Bronchial smooth muscle cell (primary cell): ENCODE measurements at places on chromosomes 1 and 21. TPM values are rescaled to one million over a fixed set of nuclear protein-coding genes. Genes with fewer than 3 reads are reported as not detected.

ABCG1 gene
- 5.7 and 10.0 TPM in 2 replicates for total RNA-seq

TNFRSF25 gene
- 4.3 and 4.7 TPM in 2 replicates for total RNA-seq

RIPPLY3 gene
- total RNA-seq = not detected in 2 replicates

KLHDC8A gene
- not detected in 2 replicates for total RNA-seq

EXO1 gene
- 1.0 and 1.9 TPM in 2 replicates for total RNA-seq

GPR153 gene
- total RNA-seq = 6.6 and 11.3 TPM in 2 replicates

CELA2A gene
- total RNA-seq = not detected in 2 replicates

SPATA1 gene
- 0.77 and 2.8 TPM in 2 replicates for total RNA-seq

RHOU gene
- total RNA-seq = 0.17 and 1.4 TPM in 2 replicates

ZFP69 gene
- 2.1 and 2.5 TPM in 2 replicates for total RNA-seq

MANEAL gene
- 0.32 and 1.8 TPM in 2 replicates for total RNA-seq

LAMC2 gene
- total RNA-seq = 5.0 and 8.5 TPM in 2 replicates

ERICH3 gene
- under 0.01 TPM in 2 replicates for total RNA-seq

OBSCN gene
- 3.8 and 18.5 TPM in 2 replicates for total RNA-seq

NR1I3 gene
- total RNA-seq = not detected in 2 replicates

GBP6 gene
- total RNA-seq = 0.17 TPM in 1 of 2 replicates, not detected in the other

SYPL2 gene
- 0.16 and 0.43 TPM in 2 replicates for total RNA-seq

NUP210L gene
- total RNA-seq = under 0.01 and 0.17 TPM in 2 replicates

RIMKLA gene
- under 0.01 TPM in 1 of 2 replicates, not detected in the other for total RNA-seq

COP1 gene
- 38.8 and 43.2 TPM in 2 replicates for total RNA-seq

ZNF678 gene
- total RNA-seq = 4.1 and 5.7 TPM in 2 replicates

ATP5PB gene
- total RNA-seq = 267 and 268 TPM in 2 replicates

RAB42 gene
- 3.6 and 3.8 TPM in 2 replicates for total RNA-seq

NMNAT1 gene
- 15.6 and 18.0 TPM in 2 replicates for total RNA-seq

OR2L2 gene
- not detected in 2 replicates for total RNA-seq

PTBP2 gene
- total RNA-seq = 16.5 and 21.0 TPM in 2 replicates

PDZK1IP1 gene
- not detected in 2 replicates for total RNA-seq

AMPD1 gene
- not detected in 2 replicates for total RNA-seq

BARHL2 gene
- not detected in 2 replicates for total RNA-seq

SELP gene
- not detected in 2 replicates for total RNA-seq

CFHR5 gene
- not detected in 2 replicates for total RNA-seq

TBX15 gene
- 0.26 TPM in 1 of 2 replicates, not detected in the other for total RNA-seq

TEX50 gene
- not detected in 2 replicates for total RNA-seq

ALX3 gene
- not detected in 2 replicates for total RNA-seq

BCL2L15 gene
- total RNA-seq = under 0.01 TPM in 2 replicates

IL24 gene
- total RNA-seq = not detected in 2 replicates

ARPC5 gene
- total RNA-seq = 150 and 176 TPM in 2 replicates

CHODL gene
- 0.16 TPM in 1 of 2 replicates, not detected in the other for total RNA-seq

ZNF326 gene
- 5.3 and 6.1 TPM in 2 replicates for total RNA-seq
